ENCODE measurements at places on chromosomes 2 and 18. TPM values are rescaled to one million over a fixed set of nuclear protein-coding genes. Genes with fewer than 3 reads are reported as not detected.

DNA sequence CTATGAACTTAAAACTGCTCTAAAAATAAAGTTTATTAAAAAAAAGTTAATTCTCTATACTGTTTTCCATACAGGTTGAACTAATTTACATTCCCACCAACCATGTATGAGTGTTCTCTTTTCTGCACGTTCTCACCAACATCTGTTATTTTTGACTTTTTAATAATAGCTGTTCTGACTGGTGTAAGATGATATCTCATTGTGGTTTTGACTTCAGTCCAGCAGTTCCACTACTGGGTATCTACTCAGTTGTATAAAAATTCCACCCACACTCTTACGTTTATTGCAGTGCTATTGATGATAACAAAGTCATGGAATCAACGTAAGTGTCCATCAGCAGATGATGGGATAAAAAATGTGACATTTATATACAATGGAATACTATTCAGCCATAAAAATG, 33.7 kb downstream of the SPAG16 start:
- DNase-seq = no peak
- no peaks in the 10 kb centered on the region for H3K27me3 ChIP-seq
- H3K4me1 ChIP-seq = no peaks in the 10 kb centered on the region
- no peak overlapping the region for H3K27ac ChIP-seq
- no peak overlapping the region for H3K4me3 ChIP-seq

GPR39 gene
- not detected for total RNA-seq

GRCh38 chr2:65831509-65831908, 399.1 kb upstream of the SPRED2 start:
- no peak overlapping the region for H3K27ac ChIP-seq
- H3K36me3 ChIP-seq = no peaks in the 10 kb centered on the region
- no peak for DNase-seq
- no peaks in the 10 kb centered on the region for H3K4me1 ChIP-seq
- no peak overlapping the region for H3K4me3 ChIP-seq
- H3K27me3 ChIP-seq = no peaks in the 10 kb centered on the region

DNA sequence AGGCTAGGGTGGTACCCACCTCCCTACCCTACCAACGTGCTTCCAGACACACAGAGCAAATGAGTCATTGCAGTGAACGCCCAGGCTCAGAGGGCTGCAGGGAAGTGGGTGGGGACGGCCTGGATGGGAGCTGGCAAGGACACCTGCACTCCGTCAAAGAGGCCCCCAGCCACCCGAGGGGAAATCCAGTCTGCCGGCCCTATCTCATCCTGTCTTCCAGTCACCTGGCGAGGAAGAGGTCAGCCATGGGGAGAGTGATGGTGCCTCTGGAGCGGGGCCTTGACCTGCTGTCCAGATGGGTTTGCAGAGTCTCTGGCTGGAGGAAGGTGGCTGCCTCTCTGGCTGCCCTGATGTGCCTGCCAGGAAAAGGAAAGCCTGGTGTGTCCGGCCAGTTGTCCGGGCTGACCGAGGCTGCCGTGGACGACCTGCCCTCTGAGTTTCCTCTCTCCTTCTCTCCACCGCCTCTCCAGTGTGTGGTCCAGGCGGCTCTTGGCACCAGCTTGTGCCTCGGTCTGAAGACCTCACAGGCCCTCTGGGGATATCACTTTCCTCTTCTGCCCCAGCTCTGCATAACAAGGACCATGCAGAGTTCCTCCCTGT, 209.7 kb upstream of the COPS8 start:
- DNase-seq = no peak
- H3K36me3 ChIP-seq = no peaks in the 10 kb centered on the region
- H3K4me3 ChIP-seq = no peak overlapping the region
- H3K4me1 ChIP-seq = peaks cover 4% of the 10 kb centered on the region
- peaks cover 10% of the 10 kb centered on the region for H3K27me3 ChIP-seq

GRCh38 chr2:239385096-239386000, 15.5 kb downstream of the HDAC4 start:
- H3K27me3 ChIP-seq = no peaks in the 10 kb centered on the region
- H3K36me3 ChIP-seq = peaks cover 30% of the 10 kb centered on the region
- H3K4me1 ChIP-seq = peaks cover 19% of the 10 kb centered on the region
- H3K27ac ChIP-seq = no peak overlapping the region
- DNase-seq = no peak

DNA sequence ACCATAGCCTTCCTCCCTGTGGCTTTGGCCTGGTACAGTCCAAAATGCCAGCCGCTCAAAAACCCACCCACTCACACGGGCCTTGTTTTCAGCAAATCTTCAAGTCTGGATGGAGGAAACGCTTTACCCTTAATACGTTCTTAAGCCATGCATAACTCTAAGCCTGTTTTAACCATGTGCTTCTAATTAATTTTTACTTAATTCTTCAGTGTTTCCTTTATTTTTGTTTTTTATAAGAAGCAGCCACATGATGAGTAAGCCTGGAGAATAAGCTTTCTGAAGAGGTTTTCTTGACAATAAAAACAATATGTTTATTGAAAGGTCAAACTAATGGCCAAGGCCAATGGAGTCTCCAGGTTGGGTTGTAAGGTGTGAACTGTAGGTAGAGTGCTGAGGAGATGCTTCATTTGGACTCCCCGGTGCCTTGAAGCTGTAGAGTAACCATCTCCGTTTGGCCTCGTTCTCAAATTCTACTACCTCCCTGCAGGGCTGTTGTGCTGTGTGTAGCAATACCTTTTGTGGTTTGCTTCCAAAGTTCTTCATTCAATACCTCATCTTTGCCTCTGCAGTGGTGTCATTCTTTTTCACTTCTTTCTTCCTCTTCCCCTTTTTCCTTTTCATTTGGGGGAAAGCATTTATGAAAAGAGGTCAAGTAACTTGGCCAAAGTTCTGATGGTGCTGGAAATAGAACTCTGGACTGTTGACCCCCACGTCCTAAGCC, 113.7 kb downstream of the PRKCE start:
- no peaks in the 10 kb centered on the region for H3K4me1 ChIP-seq
- no peak for DNase-seq
- peaks cover 6% of the 10 kb centered on the region for H3K27me3 ChIP-seq
- H3K4me3 ChIP-seq = no peak overlapping the region
- H3K36me3 ChIP-seq = no peaks in the 10 kb centered on the region
- H3K27ac ChIP-seq = no peak overlapping the region

DNA sequence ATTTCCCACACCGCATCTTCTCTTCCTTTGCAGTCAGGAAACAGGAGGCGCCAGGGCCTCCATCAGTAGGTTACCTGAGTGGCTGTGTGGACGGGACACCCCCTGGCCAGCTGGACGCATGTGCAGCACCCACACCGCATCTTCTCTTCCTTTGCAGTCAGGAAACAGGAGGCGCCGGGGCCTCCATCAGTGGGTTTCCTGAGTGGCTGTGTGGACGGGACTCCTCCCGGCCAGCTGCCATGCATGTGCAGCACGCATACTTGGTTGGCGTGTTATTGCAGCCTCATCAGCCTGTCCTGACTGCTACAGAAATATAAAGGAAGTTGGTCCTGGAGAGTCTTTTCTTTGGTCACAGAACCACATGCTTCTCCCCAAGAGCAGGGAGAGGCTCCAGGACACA, 74.6 kb downstream of the DCDC2C start:
- H3K4me1 ChIP-seq = peaks cover 6% of the 10 kb centered on the region
- no peak overlapping the region for H3K27ac ChIP-seq
- no peaks in the 10 kb centered on the region for H3K36me3 ChIP-seq
- H3K27me3 ChIP-seq = peaks cover 9% of the 10 kb centered on the region
- H3K4me3 ChIP-seq = no peak overlapping the region

GRCh38 chr18:31683106-31683505, 1.3 kb downstream of the B4GALT6 start:
- peaks cover 23% of the 10 kb centered on the region for H3K4me1 ChIP-seq
- H3K27me3 ChIP-seq = peaks cover 63% of the 10 kb centered on the region
- H3K27ac ChIP-seq = no peak overlapping the region
- DNase-seq = no peak
- no peaks in the 10 kb centered on the region for H3K36me3 ChIP-seq
